ENCODE measurements at places on chromosomes 1 and 21.

DNA sequence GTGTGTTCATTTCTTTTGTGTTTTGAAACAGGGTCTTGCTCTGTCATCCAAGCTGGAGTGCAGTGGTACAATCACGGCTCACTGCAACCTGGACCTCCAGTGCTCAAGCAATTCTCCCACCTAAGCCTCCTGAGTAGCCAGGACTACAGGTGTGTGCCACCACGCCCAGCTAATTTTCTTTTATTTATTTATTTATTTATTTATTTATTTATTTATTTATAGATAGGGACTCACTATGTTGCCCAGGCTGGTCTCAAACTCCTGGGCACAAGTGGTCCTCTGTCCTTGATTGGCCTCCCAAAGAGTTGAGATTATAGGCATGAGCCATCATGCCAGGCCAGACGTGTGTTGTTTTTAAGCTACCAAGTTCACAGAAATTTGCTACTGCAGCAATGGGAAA is 43.8 kb upstream of the TLR5 start:
- DNase-seq = no peak

- no peak for DNase-seq
Measured at GRCh38 chr1:175717610-175718540, 25.5 kb downstream of the TNR start.

- no peak for DNase-seq
Measured at GRCh38 chr1:245444945-245445344, 290.2 kb downstream of the KIF26B start.

GRCh38 chr1:121408354-121408753 is 223.6 kb downstream of the SRGAP2C start:
- no peak for DNase-seq

- no peak for DNase-seq
Measured at GRCh38 chr1:209707308-209707707, 2.7 kb downstream of the HSD11B1 start.

GRCh38 chr1:58997060-58997411 is 213.2 kb upstream of the JUN start:
- no peak for DNase-seq

GRCh38 chr1:232764458-232765251 is 40.6 kb upstream of the MAP10 start:
- no peak for DNase-seq

- DNase-seq = no peak
Measured at GRCh38 chr1:48572646-48573258, 100.7 kb upstream of the SPATA6 start.

DNA sequence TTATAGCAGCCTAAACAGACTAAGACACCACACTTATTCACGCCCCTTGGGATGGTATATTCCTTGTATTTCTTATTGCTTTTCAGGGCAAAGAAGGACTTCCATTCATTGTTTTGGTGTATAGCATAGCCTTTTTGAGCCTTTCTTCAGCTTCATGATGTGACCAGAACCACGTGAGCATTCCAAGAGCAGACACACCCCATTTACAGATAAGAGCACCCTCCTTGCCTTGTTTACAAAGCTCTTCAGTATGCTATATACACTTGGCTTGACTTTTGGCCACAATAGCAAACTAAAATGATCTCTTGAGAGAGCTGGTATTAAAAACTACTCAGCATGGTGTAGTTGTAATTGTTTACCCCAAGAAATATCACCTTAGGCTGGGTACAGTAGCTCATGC is 78.7 kb downstream of the PIK3R3 start:
- DNase-seq = no peak

Data from stimulated activated CD8-positive, alpha-beta memory T cell treated with anti-CD3 and anti-CD28 coated beads, Interleukin-7, amount 100 ng/mL, for 48 hours (primary cell).